ENCODE measurements at places on chromosomes 1 and 21.

- no peak for DNase-seq
Measured at GRCh38 chr21:31305888-31306287, 38.2 kb downstream of the TIAM1 start.

- no peak for DNase-seq
Measured at GRCh38 chr1:214281720-214282629, 1.0 kb downstream of the SMYD2 start.

- DNase-seq, result no peak
Measured at GRCh38 chr1:211318576-211319280, 7.9 kb upstream of the TRAF5 start.

GRCh38 chr1:216984536-216984935 is 261.3 kb upstream of the ESRRG start:
- no peak for DNase-seq

DNA sequence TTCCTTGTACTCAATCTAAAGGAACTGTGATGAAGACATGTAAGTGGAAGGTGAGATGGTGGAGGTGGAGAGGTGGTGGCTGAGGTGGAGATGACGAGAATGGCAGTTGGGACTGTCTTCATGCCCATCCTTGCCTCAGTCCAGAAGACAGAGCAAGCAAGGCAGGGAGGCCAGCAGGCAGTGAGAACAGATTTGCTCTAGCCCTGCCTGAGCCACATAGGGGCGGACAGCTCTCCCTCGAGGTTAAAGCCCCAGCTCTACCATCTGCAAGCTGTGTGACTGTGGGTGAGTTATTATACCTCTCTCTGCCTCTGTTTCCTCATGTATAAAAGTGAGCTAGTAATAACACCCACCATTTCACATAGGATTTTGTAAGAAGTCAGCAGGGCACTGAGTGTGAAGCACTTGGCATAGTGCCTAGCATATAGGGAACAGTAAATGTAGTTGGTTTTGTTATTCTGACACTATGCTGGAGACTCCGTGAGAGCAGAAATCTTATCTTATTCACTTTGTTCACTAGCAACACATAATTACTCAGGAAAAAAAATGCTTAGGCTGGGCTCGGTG is 4.8 kb upstream of the FAM110D start:
- DNase-seq, result no peak

- DNase-seq, result no peak
Measured at GRCh38 chr1:165628147-165628822, 2.7 kb upstream of the MGST3 start.

- no peak for DNase-seq
Measured at GRCh38 chr1:33381977-33382376, 48.9 kb downstream of the PHC2 start.

GRCh38 chr1:223473601-223474344 is 80.6 kb downstream of the CCDC185 start:
- no peak for DNase-seq

DNA sequence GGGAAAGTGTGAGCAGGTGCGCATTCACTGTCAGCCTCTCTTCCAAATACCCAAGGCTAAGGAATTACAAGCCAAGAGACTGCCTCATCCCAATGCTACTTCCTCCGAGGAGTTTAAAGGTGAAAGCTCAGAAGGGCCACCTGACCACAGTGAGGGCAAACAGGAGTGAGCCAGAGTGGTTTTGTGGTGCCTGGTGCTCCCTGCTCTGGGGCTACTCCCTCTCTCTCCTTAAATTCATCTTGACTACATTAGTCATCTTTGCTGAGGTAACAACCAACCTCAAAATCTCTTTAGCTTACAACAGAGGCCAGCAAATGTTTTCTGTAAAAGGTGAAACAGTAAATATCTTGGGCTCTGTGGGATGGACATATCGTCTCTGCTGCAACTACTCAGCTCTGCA is 14.2 kb upstream of the ZBTB8A start:
- DNase-seq, result no peak

GRCh38 chr21:14977814-14978213 is 87.0 kb downstream of the NRIP1 start:
- DNase-seq, result no peak

All from activated CD4-positive, alpha-beta T cell treated with anti-CD3 and anti-CD28 coated beads for 24 hours (primary cell).